ENCODE measurements at places on chromosomes 2 and 18.

- DNase-seq = no peak
Observed at GRCh38 chr2:39666491-39667101, 879 bp downstream of the TMEM178A start.

- DNase-seq = peak; percentile 52
Observed at GRCh38 chr18:13612196-13612997, 114.0 kb downstream of the FAM210A start.

DNA sequence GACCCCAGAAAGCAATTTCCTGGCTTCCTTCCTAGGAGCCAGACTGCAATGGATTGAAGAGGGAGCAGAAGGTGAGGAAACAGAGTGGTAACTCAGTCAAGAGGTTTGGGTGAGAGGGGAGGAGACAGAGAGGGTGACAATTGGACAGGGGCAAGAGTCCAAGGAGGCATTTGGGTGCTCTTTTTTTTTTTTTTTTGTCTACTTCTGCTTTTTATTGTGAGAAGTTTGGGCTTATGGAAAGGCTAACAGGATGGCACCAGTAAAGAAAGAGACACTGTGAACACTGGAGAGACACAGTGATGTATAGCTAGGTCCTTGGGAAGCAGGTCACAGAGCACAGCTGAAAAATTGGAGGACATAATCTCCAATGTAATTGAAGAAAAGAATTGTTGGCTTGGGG lies 25.0 kb downstream of the CYBRD1 start:
- DNase-seq = no peak

GRCh38 chr2:241882091-241882625 lies 12.6 kb downstream of the RTP5 start:
- DNase-seq = peak; percentile 73

- no peak for DNase-seq
Observed at GRCh38 chr2:26558271-26559043, 80.5 kb upstream of the OTOF start.

- peak; percentile 27 for DNase-seq
Observed at GRCh38 chr2:75627902-75628504, 18.6 kb upstream of the MRPL19 start.

- peak; percentile 10 for DNase-seq
Observed at GRCh38 chr2:234881413-234882241, 70.2 kb upstream of the SH3BP4 start.

GRCh38 chr2:173373290-173373689 lies 18.6 kb downstream of the CDCA7 start:
- DNase-seq = no peak

DNA sequence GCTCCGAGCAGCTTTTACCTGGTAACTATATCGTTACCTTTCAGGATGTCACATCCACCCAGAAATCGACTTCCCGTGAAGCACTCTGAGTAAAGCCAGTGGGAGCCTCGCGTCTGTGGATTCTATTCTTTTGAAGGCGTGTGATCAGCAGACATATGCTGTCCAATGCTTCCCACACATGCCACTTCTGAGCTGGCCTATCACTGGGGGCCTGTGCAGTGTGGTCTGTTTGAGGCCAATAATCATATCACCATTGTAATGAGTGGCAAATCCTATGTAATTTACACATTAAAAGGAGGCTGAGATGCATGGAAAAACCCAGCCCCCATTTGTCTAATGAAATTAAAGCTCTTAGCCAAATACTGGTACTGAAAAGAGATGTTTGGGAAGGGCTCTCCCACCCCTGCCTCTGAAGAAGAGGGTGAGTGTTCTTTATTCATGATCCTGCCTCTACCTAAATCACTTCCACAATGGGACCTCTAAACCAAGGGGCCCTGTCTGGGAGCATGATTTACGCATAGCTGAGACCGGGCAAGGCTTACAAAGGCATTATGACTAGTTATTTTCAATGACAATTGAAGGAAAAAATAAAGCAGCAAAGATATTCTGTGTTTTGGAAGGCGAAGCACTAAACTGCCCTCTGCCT lies 686.8 kb downstream of the ZEB2 start:
- no peak for DNase-seq
